ENCODE measurements at places on chromosomes 2 and 18. TPM values are rescaled to one million over a fixed set of nuclear protein-coding genes. Genes with fewer than 3 reads are reported as not detected.

Gene KIF5C
- 3.5 TPM for total RNA-seq

Gene ALKAL2
- total RNA-seq = 69.5 TPM

Gene LIPT1
- total RNA-seq = 6.5 TPM

Gene CFC1
- total RNA-seq = not detected

Gene POTEC
- total RNA-seq = not detected

Gene CAVIN2
- 138 TPM for total RNA-seq

Gene NEU4
- total RNA-seq = 34.8 TPM

Gene LCT
- not detected for total RNA-seq

Gene TYMS
- 5.8 TPM for total RNA-seq

Gene KIF3C
- 10.1 TPM for total RNA-seq

DNA sequence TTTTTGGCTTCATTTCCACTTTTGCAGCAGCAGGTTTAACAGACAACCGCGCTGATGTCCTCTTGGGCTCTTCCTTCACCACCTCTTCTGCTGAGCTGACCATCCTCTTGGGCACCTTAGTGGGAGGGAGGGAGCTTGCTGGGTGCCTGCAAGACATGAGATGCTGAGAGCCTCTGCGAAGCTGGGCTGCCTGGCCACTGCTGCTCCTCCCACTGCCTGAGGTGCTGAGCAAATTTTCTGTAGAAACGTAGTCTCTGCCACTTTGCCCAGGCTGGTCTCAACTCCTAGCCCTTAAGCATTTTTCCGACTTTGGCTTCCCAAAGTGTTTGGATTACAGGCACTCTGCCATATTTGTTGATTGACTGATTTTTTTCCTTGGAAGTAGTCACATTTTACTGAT is 422.2 kb upstream of the MC4R start:
- DNase-seq = no peak

- DNase-seq = no peak
Observed at GRCh38 chr2:23627236-23628009, 242.4 kb downstream of the KLHL29 start.

- no peak for DNase-seq
Observed at GRCh38 chr2:85682378-85682777, 11.8 kb upstream of the GNLY start.

DNA sequence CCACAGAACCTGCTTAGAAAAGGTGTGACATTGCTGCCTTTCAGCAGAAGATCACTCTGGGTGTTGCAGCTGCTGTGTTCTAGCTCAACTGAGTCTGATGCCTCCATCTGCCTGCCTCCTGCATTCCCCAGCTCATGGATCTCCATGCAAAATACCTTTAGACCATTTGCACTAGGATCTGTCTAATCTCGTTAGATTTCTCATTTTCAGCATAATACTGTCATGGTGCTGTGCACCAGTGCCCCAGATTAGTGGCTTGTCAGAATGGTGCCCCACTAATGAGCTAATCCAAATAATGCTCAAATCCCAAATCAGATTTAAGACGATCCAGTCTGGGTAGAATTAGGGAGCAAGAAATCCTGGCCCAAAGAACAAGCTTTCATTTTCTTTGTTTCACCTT is 284.4 kb upstream of the PARD3B start:
- DNase-seq = no peak

DNA sequence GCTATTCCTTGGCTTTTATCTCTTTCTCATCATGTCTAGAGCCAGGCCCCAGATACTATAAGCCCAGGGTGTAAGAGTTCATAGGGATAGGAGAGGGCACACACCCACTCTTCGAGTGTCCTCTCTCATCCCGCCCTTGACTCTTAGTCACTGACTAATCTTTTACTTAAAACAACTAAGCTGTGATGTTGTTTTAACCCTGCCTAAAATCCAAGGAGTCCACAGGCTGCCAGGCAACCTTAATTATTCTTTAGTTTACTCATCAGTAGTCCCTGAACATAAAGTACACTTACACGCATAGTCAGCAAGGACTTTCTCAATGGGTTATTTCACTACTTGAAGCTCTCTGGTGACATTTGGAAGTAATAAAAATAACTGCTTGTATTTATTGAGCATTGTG is 28.4 kb downstream of the GREB1L start:
- no peak for DNase-seq

GRCh38 chr2:98835831-98836385 is 100.1 kb downstream of the CRACDL start:
- no peak for DNase-seq

GRCh38 chr2:169272010-169272409 is 90.3 kb downstream of the LRP2 start:
- DNase-seq = no peak

- peak; percentile 12 for DNase-seq
Observed at GRCh38 chr2:224847961-224848850, 132.0 kb upstream of the CCDC195 start.

GRCh38 chr2:215439404-215439803 is 3.5 kb upstream of the FN1 start:
- DNase-seq = no peak

DNA sequence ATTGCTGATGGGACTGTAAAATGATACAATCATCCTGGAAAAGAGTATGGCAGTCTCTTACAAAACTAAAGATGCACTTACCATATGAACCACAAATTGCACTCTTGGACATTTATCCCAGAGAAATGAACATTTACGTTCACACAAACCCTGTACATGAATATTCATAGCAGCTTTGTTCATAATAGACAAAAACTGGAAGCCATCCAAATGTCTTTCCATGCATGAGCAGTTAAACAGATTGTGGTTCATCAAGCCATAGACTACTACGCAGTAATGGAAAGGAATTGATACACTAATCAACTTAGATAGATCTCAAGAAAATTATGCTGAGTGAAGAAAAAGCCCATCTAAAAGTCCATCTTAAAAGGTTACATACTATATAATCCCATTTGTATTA is 156.1 kb upstream of the SLC39A10 start:
- DNase-seq = no peak

GRCh38 chr2:235271936-235272335 is 221.9 kb upstream of the AGAP1 start:
- no peak for DNase-seq

DNA sequence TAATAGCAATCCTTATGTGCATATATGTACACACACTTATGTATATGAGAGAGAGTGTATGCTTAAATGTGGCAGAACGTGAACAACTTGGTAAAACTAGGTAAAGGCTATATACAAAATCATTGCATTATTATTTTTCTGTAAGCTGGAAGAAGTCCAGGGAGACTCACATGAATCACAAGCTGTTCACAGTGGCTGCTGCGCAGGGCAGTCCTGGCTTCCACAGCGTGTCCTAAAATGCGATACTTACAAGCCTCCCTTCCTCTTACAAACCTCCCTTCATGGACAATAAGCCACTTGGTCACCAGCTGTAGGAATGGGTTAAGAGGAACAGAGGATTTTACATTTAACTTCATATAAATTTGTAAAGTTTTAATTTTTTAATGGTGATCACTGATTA is 114.9 kb upstream of the AGAP1 start:
- DNase-seq = no peak

GRCh38 chr2:232781765-232782164 is 5.4 kb upstream of the KCNJ13 start:
- peak; percentile 50 for DNase-seq

- no peak for DNase-seq
Observed at GRCh38 chr2:71043531-71044407, 24.7 kb upstream of the NAGK start.

DNA sequence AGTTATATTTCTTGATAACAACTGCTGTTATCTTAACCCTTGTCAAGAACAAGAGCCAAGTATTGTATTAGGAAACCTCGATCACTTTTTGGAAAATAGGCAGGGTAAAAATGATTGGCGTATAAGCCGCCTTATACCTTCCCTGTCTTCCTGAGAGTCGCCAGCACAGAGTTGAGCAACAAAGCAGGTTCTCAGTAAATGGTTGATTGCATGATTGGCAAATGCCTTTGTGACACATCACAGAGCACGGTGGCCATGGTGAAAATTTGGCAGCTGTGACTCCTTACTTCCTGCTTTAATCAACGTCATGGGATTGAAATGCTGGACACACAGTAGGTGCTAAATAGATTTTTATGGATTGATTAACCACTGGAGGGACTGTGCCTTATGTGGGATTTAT is 3.9 kb upstream of the KLHL29 start:
- peak; percentile 77 for DNase-seq

GRCh38 chr2:197191177-197191939 is 119.2 kb downstream of the ANKRD44 start:
- DNase-seq = no peak

DNA sequence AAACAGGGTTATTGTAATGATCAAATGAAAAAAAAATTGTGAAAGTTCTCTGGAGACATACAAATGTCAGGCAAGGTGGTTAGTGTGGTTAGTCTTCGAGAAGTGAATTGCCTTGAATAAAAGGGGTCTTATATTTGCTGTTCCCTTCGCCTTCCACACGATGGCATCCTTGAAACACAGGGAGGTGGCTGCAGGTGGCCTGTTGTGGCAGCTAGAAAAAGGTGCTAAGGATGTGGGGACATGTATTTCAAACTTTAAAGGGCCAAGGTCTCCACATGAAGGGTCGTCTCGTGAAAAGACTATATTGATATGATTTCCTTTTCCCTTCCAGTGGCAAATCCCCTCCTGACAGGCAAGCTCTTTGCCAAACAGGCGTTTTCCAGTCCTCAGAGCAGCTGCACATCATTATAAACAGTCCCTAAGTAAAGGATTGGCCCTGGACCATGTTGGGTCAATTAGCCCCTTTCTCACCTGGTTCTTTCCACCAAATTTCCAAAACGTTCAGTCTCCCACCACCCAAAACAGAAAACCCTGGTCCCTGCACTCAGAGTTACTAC is 68.5 kb downstream of the COPS8 start:
- DNase-seq = no peak

- DNase-seq = peak; percentile 48
Observed at GRCh38 chr2:66495788-66496640, 61.1 kb downstream of the MEIS1 start.

GRCh38 chr2:18589354-18589753 is at the start of gene NT5C1B:
TSS of gene NT5C1B (minus strand) at chr2:18589569. CDS start at chr2:18589468, 101 bp downstream.
- no peak for DNase-seq

DNA sequence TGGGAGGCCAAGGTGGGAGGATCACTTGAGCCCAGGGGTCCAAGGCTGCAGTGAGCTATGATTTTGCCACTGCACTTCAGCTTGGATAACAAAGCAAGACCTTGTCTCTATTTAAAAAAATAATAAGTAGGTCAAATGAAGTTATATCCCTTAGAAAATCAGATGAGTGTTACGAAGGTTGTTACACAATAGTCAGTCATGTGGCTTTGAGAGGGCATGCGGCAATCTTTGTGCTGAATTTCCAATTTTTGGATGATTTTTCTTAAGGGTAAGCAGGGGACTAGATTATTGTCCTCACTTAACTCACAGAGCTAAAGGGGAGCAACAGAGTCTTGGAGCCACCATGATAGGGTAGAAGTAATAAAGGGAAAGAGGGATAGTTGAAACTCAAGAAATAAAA is 71.8 kb downstream of the B3GNT2 start:
- DNase-seq = no peak

- DNase-seq = no peak
Observed at GRCh38 chr2:209413311-209414014, 10.4 kb upstream of the MAP2 start.
